Foreskin keratinocyte (primary cell): ENCODE measurements at places on chromosomes 1 and 21. TPM values are rescaled to one million over a fixed set of nuclear protein-coding genes. Genes with fewer than 3 reads are reported as not detected.

S100B gene
- 0.21 TPM in 1 of 2 replicates, not detected in the other for polyA plus RNA-seq

NR1I3 gene
- polyA plus RNA-seq = 0.07 TPM in 1 of 2 replicates, not detected in the other

LHX8 gene
- not detected in 2 replicates for polyA plus RNA-seq

VWA1 gene
- 29.1 and 34.9 TPM in 2 replicates for polyA plus RNA-seq

MACF1 gene
- polyA plus RNA-seq = 37.4 and 38.0 TPM in 2 replicates

HMGB4 gene
- polyA plus RNA-seq = not detected in 2 replicates

AUNIP gene
- polyA plus RNA-seq = 8.1 and 9.7 TPM in 2 replicates

MPL gene
- not detected in 2 replicates for polyA plus RNA-seq

GRCh38 chr1:220013497-220013896 lies 32.8 kb downstream of the EPRS1 start:
- DNase-seq = no peak

- DNase-seq = no peak
Observed at GRCh38 chr21:42852925-42853570, 26.3 kb downstream of the WDR4 start.

DNA sequence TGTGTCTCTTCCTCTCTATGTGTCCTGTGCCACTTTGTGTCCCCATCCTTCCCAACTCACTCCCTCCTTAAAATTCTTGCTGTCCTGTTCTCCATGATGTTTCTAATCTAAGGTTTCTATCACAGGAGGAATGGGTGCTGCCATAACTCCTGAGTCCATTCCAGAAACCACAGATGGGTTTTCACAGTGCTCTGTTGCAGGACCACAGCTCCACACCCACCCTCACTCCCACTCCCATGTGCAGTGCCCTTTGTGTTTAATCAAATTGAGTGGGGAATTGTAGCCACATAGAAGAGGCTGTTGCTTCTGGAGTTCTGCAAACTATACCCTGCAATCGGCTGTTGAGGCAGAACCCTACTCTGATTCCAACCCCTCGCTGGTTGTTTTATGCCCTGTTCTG lies 142.1 kb downstream of the SPATA46 start:
- no peak for DNase-seq

- peak; percentile 25 for DNase-seq
Observed at GRCh38 chr1:230140221-230141020, 73.4 kb downstream of the GALNT2 start.

DNA sequence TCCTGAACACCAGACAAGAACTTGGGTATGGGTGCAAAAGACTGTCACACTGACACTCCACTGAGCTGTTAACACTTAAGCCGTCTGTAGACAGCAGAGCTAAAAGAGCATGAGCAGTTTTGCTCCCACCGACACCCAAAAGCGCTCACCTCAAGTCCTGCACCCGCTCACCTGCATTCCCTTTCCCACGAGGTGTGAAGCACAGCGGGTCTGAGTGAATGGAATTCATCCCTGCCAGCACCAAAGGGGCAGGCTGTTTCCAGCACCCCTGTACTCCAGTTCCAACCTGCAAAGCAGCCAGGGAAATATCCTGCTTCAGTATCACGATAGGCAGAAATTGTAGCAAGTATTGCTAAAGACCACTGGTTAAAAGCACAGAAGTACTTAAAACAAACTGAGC lies 28.8 kb downstream of the KRTAP21-3 start:
- no peak for DNase-seq

- DNase-seq = no peak
Observed at GRCh38 chr1:242059976-242060375, 61.1 kb upstream of the MAP1LC3C start.

DNA sequence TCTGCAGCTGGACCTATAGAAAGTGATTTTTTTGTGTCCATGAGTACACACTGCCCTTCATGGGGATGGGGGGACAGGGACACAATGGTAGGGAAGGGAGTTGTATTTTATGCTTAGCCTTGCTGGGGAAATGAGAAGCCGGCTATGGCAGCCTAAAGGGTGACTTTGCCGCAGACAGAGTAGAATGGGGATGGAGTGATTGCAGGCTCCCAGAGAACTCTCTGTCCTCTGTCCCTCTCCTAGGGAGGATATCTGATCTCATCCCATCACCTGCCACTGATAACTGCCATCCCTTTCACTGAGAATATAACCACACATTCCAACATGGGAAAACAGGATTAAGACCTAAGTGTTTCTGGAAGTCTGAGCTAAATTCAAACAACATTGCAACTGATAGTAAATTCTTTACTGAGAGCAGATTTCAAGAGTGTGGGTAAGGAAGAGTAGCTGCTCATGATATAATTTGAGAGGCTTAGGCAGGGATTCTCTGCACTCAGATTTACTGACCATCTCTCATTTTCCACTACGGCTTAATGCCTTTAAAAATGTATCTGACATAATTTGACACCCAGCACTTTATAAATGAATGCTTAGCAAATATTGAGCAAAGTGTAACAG lies 13.9 kb downstream of the SH2D1B start:
- no peak for DNase-seq

- no peak for DNase-seq
Observed at GRCh38 chr21:45642122-45642813, 1.3 kb upstream of the PCBP3 start.

- DNase-seq = no peak
Observed at GRCh38 chr1:101410048-101410878, 173.4 kb downstream of the S1PR1 start.
